A549 treated with DMSO at 1 μM for 4 hours (cell line): ENCODE measurements at places on chromosomes 6 and 20. TPM values are rescaled to one million over a fixed set of nuclear protein-coding genes. Genes with fewer than 3 reads are reported as not detected.

Gene HIVEP2
- 2.8 to 5.2 TPM (median 4.3 TPM) in 5 replicates for total RNA-seq

Gene OPRM1
- total RNA-seq = not detected in 5 replicates

Gene SMIM8
- total RNA-seq = 1.7 to 3.8 TPM (median 3.5 TPM) in 5 replicates

Gene C6orf120
- 11.2 to 15.1 TPM (median 13.3 TPM) in 5 replicates for total RNA-seq

Gene DNAH8
- not detected in 5 replicates for total RNA-seq

Gene SPEF1
- 1.6 to 2.4 TPM (median 2.0 TPM) in 5 replicates for total RNA-seq

Gene DEFB132
- not detected in 5 replicates for total RNA-seq

Gene SCGN
- 0.06 to 0.23 TPM (median 0.16 TPM) in 3 of 5 replicates, not detected in the others for total RNA-seq

Gene TUBE1
- 5.7 to 8.2 TPM (median 7.1 TPM) in 5 replicates for total RNA-seq
